ENCODE measurements at places on chromosomes 5 and 9. TPM values are rescaled to one million over a fixed set of nuclear protein-coding genes. Genes with fewer than 3 reads are reported as not detected.

The RGS3 gene
- 42.7 TPM for total RNA-seq

The TSSK1B gene
- not detected for total RNA-seq

The TMEM174 gene
- total RNA-seq, result not detected

The ACOT12 gene
- total RNA-seq, result not detected

The ADGRD2 gene
- not detected for total RNA-seq

The ASPN gene
- total RNA-seq, result not detected

The ENTREP1 gene
- not detected for total RNA-seq

The MVB12B gene
- total RNA-seq, result 1.0 TPM

The PHF24 gene
- total RNA-seq, result not detected

The STK10 gene
- total RNA-seq, result 281 TPM

The ARSI gene
- total RNA-seq, result not detected

The NR5A1 gene
- not detected for total RNA-seq

The PCSK1 gene
- not detected for total RNA-seq

The IL4 gene
- total RNA-seq, result 4.0 TPM

The DOLPP1 gene
- 23.6 TPM for total RNA-seq

The TIGD6 gene
- total RNA-seq, result 1.2 TPM

The TSLP gene
- total RNA-seq, result not detected

The CENPK gene
- total RNA-seq, result 87.3 TPM

The LSM11 gene
- 6.1 TPM for total RNA-seq

The PTCH1 gene
- 5.0 TPM for total RNA-seq

The CXCL14 gene
- total RNA-seq, result not detected

The BNC2 gene
- total RNA-seq, result not detected

The BHMT gene
- total RNA-seq, result not detected

The POU4F3 gene
- total RNA-seq, result 0.09 TPM

The ATP10B gene
- not detected for total RNA-seq

The PTPN3 gene
- 0.61 TPM for total RNA-seq

The TAF1L gene
- 0.05 TPM for total RNA-seq

The PCDHGA7 gene
- total RNA-seq, result 0.30 TPM

The TRIM7 gene
- 1.0 TPM for total RNA-seq

The ZNF454 gene
- total RNA-seq, result 0.07 TPM

The RMRP gene
- total RNA-seq, result 5,282 TPM

The RANBP17 gene
- not detected for total RNA-seq

The FOXD4 gene
- total RNA-seq, result 0.23 TPM

The BASP1 gene
- not detected for total RNA-seq

The CARTPT gene
- not detected for total RNA-seq

The ARL15 gene
- total RNA-seq, result 11.7 TPM

The ERCC8 gene
- total RNA-seq, result 8.8 TPM

The IFNB1 gene
- not detected for total RNA-seq

The AIF1L gene
- 0.32 TPM for total RNA-seq

The CYSTM1 gene
- 4.5 TPM for total RNA-seq
